CD4-positive, alpha-beta T cell treated with Interleukin-6 for 4 hours (primary cell): ENCODE measurements at places on chromosomes 16 and 17.

- DNase-seq, result no peak
Measured at GRCh38 chr17:27669136-27669535, 38.1 kb downstream of the LGALS9 start.

GRCh38 chr16:65313936-65314626 is 192.2 kb upstream of the CDH11 start:
- no peak for DNase-seq

- no peak for DNase-seq
Measured at GRCh38 chr17:13542636-13543035, 59.1 kb downstream of the HS3ST3A1 start.

DNA sequence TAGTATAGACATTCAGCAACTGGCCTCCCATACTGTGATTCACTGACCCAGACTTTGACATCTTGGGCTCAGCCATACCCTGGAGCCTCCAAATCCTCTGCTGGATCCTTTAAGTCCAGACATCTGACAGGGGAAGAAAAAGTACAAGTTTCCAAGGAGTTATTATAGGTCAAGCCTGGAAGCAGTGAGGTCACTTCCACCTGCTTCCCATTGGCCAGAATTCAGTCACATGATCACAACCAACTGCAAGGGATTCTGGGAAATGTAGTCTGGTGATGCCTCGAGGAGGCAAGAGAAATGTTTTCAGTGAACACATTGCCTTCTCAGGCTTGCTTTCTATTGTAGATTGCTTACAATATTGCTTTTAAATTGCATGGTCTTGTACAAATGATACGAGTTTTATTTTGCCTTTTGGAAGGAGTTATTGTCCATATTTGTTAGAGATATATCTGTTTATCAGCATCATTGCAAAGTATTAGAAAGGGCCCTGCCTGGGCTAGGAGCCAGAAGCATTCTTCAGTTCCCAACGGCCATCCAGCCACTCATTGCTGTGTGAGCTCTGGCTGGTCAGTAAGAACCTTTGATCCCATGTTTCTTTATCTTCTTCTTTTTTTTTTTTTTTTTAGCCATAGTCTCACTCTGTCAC is 696.9 kb downstream of the WWOX start:
- no peak for DNase-seq

DNA sequence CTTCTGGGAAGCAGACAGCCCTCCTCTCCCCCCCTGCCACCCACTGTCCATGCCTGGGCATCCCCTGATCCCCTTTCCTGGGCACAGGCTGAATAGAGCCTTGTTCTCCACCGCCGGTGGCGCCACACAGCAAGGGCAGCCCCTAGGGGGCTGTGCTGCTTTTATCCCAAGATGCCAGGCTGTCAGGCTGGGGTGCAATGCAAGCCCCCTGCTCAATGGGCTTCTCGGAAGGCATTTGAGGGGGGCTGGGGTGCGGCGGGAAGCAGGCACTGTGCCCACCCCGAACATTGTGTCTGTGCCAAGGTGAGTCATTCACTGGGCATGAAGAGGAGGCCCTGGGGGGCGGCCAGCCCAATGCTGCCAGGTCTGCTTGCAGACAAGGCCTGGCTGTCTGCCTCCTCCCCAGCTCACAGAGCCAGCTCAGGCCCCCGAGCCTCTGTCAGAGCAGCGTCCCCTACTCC is 1.5 kb upstream of the GFAP start:
- no peak for DNase-seq

GRCh38 chr17:68424861-68425260 is 32.4 kb downstream of the WIPI1 start:
- DNase-seq, result no peak

GRCh38 chr17:82957469-82957795 is 117.6 kb upstream of the ZNF750 start:
- DNase-seq, result no peak

- no peak for DNase-seq
Measured at GRCh38 chr16:88339930-88340754, 42.6 kb upstream of the ZNF469 start.

DNA sequence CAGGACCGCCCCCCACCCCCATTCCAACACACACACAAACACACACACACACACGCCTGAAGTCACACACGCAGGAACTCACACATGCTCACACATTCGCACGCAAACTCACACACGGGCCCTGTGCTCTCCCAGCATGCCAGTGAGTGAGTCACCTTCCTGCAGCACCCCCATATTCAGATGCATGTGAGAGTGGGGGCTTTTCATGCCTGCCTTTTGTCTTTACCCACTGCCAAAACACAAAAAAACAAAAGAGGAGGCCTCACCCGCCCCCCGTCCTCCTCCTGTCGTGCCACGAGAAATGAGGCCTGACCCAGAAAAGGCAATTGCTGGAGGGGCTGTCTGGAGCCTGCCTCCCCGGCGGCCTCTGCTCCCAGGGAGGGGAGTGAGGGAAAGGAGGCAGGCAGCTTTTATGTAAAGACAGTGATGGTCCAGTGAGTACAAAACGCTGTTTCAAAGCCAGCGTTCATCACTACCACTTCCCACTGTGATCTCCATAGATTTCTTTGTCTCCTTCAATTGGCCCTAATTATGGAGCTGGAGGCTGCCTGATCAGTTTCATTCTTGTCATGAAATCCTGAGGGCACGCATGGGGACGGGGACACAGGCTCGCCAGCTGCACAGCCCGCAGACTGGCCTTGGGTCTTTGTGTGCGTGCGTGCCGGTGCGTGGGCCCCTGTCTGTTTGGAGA is 29.5 kb upstream of the GSE1 start:
- peak; percentile 14 for DNase-seq

DNA sequence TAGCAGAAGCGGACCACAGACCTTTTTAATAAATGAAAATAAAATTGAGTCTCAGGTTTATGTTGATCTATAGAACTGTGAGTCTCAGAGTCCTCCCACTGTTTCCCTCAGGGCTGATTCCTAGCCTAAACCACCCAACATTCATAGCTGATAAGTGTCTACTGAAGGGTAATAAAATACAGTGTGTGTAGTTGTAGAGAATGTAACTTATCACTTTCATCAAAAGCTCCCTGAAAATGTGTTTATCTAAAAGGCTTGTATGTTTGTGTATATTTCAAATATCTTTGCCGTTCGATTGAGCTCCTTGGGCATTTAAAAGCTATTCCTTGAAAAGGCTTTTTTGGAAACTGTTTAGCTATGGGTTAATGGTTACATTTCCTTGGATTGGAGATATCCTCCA is 740.3 kb upstream of the SOX9 start:
- no peak for DNase-seq

GRCh38 chr17:78383725-78384471 is 5.4 kb downstream of the PGS1 start:
- DNase-seq, result peak; percentile 65

DNA sequence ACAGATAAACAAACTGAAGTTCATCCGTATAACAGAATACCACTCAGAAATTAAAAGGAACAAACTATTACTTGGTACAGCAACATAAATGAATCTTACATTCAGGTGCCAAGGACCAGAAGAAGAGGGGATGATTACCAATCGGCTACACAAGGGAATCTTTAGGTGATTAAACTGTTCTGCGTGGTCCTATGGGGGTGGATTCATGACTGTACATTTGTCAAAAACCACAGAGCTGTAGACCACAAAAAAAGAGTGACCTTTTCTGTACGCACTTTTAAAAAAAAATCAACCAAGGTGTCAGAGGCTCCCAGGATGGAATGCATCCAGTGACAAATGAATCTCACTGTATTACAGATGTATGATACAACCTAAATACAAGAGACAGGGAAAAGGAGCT is 110.8 kb downstream of the CDYL2 start:
- no peak for DNase-seq

DNA sequence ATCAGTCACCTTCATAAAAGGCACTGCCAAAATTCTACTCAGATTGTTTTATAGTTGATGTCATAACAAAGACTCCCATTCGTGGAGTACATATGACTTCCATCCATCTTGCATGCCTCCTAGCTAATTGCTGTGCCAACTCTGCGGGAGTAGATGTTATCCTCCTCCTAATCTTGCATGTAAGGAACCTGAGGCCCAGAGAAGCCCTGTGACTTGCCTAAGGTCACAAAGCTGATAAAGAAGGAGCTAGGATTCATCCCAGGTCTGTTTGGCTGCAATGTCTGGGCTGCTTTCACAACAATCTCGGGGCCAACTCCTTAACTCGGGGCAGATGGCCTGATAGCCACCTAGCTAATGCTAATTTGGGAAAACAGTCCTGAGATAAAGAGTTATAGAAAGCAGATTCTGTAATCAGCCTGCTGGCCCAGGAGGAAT is 87.3 kb downstream of the YPEL2 start:
- no peak for DNase-seq

DNA sequence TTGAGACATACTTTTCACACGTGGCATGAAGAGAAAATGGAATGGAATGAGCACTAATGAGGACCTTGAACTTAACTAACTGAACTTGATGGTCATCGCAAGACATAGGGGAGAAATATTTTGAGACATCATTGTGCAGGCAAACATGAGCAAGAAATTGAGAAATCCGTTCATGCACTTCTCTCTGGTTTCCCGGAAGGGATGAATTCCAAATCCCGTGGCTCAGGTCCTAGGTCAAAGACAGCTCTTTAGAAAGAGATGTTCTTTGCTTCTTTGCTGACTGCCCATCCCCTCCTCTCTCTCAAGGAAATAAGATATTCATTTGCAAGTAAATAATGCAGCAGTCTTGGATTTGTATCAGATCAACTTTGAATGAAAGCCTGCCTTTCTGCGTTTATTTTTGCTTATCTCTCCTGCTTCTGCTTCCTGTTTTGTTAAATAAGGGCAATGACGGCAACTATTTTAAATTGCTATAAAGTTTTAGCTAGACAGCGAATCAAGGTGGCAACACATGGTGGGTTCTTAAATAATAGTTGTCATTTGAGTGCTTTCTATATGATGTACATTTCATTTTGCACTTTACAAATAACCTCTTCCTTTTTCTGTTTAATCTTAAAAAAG is 657.8 kb downstream of the MAF start:
- DNase-seq, result no peak

DNA sequence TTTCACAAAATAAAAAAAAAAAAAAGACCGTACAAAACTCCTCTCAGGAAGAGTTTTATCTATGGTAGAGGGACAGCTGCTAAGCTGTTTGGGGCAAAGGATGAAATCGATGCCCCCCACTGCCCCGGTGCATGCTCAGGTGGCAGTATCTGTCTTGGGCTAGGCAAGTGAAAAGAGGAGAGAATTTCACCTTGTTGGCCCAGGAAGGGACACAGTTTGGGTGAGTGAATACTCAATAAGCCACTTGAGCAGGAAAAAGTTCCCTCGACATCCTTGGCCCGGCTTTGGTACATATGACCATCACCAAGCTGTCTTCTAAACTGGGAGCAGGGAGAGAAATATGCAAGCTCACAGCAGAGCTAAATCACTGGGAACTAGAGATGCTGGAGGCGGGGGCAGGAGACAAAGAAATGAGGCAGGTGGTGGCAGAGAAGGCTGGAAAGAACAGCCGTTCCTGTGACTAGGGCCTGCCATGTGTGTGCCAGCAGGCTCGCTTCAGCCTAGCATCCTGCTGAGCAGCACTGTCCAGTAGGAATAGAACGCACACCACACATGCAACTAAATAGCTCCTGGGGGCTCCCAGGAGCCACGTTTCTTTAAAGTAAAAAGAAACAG is 8.2 kb upstream of the EIF1 start:
- DNase-seq, result no peak

DNA sequence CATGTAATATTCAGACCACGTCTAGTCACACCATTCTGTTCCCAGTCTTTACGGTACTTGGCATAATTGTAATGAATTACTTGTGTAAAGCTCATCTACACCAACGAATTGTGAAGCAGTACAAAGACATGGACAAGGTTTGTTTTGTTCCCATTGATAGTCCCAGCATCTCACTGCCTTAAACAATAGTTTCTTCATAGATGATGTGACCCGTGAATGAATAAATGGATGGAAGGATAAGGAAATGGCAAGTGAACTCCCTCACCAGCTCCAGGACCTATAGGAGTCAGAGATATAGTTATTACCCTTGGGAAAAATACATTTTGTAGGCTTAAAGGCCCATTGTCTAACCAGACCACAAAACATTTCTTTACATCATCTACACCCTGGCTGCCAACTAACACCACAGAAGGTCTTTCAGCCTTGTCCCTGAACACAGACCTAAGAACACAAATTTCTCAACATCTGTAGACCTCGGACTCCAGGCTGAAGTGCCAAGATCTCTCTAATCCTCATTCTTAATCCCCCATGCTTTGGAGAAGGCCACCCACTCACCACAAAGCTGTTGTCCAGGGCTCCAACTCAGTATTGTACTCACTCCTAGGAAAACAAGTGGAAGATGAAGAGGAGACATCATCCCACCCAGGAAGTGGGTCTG is 38.2 kb downstream of the MAF start:
- no peak for DNase-seq

- no peak for DNase-seq
Measured at GRCh38 chr16:70345840-70346239, 863 bp upstream of the DDX19A start.

- DNase-seq, result no peak
Measured at GRCh38 chr17:57572062-57572461, 173.0 kb downstream of the CCDC182 start.

DNA sequence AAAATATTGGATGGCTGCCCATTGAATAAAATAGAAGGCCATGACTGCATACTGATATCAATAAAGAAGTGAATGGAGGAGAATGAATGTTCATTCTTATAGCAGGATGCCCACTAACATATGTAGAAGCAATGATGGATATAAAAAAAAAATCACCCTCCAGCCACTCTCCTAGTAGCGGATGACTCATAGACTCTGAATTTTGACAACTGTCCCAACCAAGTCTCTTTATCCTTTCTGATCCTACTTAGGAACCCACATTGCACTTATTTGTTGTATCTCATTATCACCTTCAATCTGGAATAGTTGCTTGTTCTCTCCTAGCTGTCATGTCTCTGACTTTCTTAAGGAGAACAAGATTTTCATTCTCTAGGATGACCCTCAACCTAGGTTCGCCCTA is 429.9 kb downstream of the HS3ST3B1 start:
- DNase-seq, result no peak

GRCh38 chr17:74045608-74046280 is 157.7 kb upstream of the RPL38 start:
- no peak for DNase-seq

DNA sequence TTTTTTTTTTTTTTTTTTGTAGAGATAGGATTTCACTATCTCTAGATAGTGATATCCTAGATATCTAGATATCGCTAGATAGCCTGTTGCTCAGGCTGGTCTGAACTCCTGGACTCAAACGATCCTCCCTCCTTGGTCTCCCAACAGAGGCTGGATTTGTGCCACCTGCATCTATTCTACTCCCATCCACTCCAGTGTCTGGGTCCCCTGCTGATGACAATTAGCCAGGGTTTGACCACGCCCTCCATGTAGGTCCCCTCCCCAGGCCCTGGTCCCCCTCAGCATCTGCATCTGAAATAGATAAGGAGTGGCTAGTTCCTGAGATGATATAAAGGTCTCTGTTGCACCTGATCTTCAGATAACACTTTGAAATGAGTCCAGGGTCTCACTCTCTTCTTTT is 2.2 kb downstream of the ZNF688 start:
- no peak for DNase-seq

- DNase-seq, result peak; percentile 87
Measured at GRCh38 chr17:74981979-74982662, 5.3 kb upstream of the CDR2L start.
